Activated CD8-positive, alpha-beta memory T cell treated with anti-CD3 and anti-CD28 coated beads, Interleukin-2, amount 50 U/mL, for 4 hours (primary cell): ENCODE measurements at places on chromosomes 7 and 10.
A peak's percentile ranks its signal among the peaks of the same experiment; 100 is the strongest.

DNA sequence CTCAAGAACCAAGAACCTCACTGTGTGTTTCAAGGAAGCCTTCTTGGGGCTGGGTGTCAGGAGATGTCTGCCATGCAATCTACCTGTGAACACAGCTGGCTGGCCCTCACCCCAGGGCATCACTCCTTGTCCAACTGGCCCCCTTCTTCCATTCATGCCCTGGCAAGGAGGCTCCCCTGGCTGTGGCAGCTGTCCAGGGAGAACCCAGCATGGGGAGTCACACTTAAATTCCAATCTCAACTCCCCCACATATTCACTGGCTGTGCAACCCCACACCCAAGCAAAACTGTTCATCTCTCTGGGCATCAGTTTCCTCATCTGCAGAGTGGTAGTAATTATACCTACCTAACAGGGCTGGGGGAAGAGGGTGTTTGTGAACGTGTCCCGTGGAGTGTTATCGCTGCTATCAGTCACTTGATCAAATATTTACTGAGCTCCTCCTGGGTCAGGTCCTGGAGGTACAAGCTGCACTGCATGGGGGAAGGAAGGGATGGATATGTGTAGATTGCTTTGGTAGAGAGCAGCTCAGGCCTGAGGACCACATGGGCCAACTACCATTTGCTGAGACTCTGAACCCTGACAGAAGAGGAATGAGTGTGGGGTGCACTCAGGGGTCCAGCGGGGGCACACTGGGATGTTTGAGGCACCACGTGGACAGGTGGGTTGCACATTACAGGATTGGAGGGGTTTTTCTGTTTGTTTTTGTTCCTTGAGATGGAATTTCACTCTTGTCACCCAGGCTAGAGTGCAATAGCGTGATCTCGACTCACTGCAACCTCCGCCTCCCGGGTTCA, 2.1 kb upstream of the GPRIN2 start:
- DNase-seq: peak; percentile 13

DNA sequence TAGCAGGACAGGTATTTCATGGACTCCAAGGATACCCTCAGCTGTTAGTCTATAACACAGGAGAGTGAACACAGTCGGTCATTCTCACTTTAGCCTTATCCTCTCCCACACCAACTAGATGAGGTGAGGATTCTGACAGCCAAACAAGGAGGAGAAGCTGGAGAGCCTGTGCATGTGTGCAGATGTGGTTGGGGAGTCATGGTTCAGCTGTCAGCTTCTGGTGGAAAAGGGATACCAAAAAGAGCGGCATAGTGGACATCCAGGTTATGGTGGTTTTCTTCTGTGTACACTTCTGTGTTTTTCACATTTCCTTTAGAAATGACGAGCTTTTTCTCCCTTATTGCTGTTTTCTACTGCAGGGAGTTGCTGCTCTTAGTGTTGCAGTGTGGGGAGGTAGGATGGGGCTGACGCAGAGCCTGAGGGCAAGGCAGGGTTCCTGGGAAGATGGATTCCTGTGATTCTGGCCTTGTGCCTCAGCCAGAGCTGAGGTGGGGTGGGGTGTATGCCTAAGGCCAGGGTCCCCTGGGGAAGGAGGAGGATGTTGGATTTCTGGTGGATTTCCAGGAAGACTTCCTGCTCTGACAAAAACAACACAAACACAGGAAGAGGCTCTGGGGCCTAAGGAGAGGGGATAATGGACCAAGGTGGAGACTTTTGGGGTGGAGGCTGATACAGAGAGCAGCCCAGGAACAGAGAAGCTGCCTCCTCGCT, 26.6 kb downstream of the PLAU start:
- DNase-seq: no peak

- DNase-seq: no peak
Measured at GRCh38 chr7:24133691-24134090, 150.3 kb upstream of the NPY start.

- DNase-seq: no peak
Measured at GRCh38 chr7:82018226-82018625, 248.4 kb upstream of the HGF start.

DNA sequence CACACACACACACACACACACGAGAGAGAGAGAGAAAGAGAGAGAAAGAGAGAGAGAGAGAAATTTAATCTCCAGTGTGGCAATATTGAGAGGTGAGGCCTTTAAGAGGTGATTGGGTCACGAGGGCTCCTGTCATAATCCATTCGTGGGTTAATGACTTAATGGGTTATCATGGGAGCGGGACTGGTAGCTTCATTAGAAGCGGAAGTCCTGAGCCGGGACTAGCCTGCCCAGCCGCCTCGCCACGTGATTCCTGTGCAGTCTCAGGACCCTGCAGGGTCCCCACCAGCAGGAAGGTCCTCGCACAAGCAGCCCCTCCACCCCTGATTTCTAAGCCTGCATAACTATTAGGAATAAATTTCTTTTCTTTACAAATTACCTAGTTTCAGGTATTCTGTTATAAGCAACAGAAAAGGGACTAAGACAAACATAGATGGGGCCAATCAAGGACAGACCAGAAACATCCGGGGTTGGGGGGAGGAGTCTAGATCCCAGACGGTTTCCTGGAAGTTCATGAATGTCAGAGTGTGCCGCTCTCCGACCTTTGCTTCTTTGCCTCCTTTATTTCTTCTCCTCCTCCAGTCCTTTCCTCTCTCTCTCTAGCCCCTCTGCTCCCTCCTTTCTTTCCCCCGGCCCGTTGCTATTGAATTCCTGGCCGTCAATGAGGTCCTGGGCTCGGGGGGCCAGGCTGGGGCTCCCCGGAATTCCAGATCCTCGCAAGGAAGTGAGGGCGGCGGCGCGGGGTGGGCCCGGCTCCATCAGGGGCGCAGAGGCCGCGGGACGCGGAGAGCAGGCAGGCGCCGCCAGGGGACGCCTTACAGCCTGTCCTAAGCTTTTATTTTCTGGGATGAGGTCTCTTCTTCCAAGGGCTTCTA, 146.8 kb downstream of the CYP26A1 start:
- DNase-seq: no peak

DNA sequence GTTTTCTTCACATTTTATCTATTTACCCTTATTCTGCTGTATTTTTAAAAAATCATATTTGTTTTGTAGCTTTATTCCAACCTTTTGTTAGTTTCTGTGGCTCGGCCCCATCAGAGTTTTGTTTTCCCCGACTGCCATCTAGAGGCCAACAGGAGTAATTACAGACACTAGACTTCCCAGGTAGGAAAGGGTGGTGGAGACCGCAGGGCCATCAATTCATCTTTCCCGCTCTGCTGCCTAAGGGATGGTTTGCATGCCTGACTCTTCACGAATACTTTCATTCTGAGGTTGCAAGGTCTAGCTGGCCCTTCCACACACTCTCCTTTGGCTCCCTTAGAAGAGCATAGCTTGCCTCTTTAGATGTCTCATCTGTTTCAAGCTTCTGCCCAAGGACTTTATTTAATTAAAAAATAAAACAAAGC, 38.3 kb downstream of the LYZL2 start:
- DNase-seq: peak; percentile 47

- DNase-seq: no peak
Measured at GRCh38 chr10:4310172-4310571, 515.8 kb upstream of the AKR1E2 start.

GRCh38 chr7:108051454-108051853, 48.5 kb upstream of the LAMB1 start:
- DNase-seq: no peak

- DNase-seq: no peak
Measured at GRCh38 chr7:132482866-132483265, 93.4 kb downstream of the PLXNA4 start.

DNA sequence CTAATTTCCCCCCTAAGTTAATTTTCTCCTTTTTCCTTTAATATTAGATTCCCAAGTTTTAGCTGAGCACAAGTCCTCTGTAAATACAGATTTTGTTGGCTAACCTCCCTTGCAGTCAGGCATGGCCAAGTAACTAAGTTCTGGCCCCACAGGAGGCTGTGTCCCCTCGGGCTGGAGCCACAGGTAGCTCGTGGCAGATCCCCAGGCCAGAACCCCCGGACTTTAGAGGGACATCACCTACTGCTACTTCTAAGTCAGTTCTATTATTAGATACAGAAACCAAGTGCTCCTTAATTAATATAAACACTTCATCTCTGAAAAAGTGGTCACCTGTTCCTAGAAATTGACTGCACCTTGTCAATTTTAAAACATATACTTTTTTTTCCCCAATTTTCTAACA, 46.1 kb upstream of the NCAPG2 start:
- DNase-seq: no peak

DNA sequence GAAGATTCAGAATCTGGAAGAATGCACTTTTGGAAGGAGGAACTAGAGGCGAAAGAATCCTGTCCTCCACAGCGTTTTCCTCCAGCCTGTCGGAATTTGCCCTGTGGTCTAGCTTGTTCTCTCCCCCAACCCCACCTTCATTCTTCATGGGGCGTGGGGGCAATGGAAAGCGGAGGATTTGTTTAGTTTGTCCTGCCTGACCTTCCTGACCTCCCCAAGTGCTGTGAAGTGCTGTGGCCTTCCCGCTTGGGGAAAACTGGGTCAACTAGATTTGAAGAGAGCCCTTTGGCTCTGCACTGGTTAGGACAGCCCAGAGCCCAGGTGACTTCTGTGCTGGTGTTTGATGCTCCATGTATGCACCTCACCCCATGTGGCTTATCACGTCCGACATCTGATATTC, 49.1 kb downstream of the GATA3 start:
- no peak for DNase-seq

DNA sequence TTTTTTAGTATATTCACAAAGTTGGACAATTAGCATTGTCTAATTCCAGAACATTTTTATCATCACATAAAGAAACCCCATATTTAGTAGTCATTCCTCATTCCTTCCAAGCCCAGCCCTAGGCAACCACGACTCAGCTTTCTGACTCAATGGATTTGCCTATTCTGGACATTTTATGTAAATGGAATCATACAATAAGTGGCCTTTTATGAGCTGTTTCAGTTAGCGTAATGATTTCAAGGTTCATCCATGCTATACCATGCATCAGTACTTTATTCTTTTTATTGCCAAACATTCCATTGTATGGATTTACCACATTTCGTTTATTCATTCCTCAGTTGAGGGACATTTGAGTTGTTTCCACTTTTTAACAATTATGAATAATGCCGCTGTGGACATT, 249.2 kb downstream of the DYNC1I1 start:
- no peak for DNase-seq

GRCh38 chr10:110723224-110723891, 79.2 kb downstream of the RBM20 start:
- DNase-seq: no peak

DNA sequence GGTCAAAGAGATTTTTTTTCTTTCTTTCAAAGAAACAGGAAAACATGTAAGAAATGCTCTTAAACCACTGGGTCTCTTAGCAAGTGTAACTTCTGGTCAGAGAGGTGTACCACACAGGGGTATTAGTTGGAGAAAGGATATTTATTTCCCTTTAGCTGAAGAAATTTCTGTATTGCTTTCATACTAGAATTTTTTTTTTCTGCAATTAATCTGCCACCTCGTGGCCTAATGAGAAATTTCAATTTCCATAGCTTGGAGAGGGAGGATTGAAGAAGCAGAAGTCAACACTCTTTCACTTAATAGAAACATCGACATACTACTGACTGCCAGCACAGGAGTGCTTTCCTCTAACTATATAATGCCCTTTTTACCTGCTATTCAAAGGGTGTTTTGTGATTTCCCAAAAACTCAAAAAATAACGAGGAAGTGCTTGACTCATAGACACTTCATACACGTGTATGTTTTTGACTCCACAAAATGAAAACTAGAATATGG, 177.6 kb upstream of the NAMPT start:
- no peak for DNase-seq

DNA sequence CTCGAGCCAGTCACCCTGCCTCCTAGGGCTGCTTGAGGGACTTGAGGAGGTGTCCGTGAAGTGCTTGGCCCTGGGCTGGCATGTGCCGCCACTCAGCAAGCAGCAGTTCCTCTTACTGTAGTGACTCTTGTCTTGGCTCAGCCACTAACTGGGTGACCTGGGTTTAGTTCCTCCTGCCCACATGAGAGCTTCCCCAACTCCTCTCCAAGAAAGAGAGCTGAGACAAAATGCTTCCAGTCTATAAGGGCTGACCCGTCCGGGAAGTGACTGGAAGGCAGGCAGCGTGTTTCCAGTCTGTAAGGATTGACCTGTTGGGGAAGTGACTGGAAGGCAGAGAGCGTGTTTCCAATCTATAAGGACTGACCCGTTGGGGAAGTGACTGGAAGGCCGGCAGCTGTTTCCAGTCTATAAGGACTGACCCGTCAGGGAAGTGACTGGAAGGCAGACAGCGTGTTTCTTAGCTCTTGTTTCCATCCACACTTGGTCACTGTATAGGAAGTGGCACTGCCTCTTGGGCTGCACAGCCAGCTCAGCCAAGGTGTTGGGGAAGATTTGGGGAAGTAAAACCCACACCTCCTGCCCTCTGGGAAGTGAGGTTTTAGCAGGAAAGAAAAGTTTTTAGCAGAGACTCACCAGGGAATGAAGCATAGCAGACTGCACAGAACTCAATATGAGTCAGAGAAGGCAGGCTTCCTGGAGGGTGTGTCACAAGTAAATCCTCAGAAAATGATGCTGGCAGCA, 53.3 kb upstream of the PPIF start:
- DNase-seq: no peak

DNA sequence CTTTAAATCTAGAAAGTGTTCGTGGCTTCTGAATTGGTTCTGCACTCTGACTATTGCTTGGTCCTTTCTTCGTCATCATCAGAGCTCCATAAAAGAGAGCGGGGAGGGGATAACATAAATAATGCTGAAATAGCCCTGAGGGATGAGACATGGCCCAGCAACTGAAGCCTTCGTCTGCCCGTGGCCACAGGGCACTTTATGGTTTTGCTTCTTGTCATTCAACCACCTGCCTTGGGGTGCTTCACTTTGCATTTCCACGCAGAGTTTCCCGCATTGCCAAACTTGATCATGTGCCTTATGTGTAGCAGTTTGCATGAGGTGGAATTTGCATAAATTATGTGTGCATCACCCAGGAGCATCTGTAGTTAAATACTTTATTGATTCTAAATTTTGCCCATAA, 15.9 kb downstream of the GSTO2 start:
- DNase-seq: no peak

- no peak for DNase-seq
Measured at GRCh38 chr10:79262131-79262530, 85.1 kb upstream of the PPIF start.

- DNase-seq: no peak
Measured at GRCh38 chr10:114261076-114261475, 22.0 kb downstream of the VWA2 start.
